Thoracic aorta (tissue), 2 donors: ENCODE measurements at places on chromosomes 13 and 19.

DNA sequence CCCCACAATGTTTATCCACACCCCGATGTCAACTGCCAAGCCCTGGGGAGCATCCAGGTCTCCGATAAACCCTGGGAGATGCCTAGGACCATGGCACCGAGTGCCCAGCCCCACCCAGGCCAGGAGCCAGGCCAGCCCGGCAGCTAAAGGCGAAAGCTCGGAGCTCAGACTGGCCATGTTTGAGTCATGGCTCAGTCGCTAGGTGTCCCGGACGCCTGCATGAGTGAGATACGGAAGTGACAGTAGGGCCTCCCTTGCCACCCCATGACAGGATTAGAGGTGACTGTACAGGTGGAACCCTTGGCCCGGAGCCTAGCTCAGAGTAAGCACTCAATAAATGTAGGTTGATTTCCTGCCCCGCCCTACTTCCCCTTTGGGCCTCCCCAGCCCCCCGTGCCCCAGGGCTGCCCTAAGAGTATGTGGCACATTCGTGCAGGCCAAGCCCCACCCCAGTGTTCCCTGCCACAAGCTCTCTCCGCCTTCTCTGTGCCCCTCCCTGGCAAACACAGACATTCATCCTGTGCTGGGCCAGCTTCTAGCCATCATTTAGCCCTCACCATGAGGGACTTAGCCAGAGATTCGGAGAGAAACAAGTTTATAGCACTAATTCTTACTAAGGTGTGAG, 5.8 kb upstream of the TPM4 start:
- DNase-seq, result peak; percentile 57

DNA sequence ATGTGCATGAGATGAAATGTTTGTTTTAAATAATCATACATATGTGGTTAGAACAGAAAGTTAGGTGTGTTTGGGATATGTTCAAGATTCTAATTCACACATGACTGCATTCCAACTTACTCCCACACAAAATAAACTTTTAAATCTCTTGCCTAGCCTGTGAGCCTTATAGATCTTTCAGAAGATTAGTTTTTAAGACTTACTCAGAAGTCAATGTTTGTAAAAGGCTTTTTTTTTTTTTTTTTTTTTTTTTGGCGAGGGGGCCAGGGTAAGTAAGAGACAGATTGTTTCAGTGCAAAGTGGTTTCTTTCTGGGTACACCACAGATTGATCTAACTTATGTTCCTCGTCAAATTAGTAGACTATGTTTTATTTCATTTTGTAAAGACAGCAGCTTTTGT, 39.1 kb downstream of the GPR180 start:
- DNase-seq, result no peak

- peak; percentile 61 for DNase-seq
These were observed 5.2 kb downstream of the PPP1R14A start for GRCh38 chr19:38250821-38251563.

GRCh38 chr13:98826146-98826545, 73.7 kb upstream of the SLC15A1 start:
- DNase-seq, result no peak

GRCh38 chr13:31920727-31921100, 110.9 kb upstream of the FRY start:
- DNase-seq, result no peak

- no peak for DNase-seq
These were observed 2.1 kb downstream of the IFNL2 start for GRCh38 chr19:39270036-39270871.

GRCh38 chr19:6663236-6664201, 6.4 kb downstream of the TNFSF14 start:
- no peak for DNase-seq

DNA sequence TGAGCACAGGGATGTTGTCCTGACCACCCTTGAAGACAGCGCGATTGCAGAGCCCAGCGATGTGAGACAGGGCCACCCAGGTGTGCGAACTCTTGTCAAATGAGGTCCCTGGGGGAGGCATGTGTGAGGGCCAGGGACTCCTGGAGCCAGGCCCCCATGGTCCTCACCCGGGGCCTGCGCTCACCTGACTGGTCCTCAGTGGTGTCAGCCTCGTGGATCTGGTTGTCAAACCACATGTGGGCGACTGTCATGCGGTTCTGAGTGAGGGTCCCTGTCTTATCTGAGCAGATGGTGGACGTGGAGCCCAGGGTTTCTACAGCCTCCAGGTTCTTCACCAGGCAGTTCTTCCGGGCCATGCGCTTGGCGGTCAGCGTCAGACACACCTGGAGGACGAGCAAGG, 12.3 kb downstream of the ATP1A3 start:
- no peak for DNase-seq

DNA sequence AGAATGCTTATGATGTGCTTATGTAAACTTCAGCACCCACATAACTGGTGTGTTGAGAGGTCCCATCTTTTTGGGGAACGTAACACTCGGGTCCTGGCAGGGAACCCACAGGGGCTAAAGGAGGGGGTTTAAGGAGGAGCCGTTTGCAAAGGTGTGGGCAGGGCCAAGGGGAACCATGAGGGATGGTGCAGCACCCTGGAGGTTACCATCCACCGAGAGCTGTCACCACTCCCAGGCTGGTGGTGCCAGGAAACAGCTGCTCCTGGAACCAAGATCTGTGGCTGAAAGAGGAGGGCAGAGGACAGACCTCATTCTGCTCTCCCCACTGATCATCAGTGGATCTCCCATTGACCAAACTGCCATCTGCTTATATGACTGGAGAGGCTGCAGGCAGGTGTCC, 23.2 kb upstream of the CYP4F8 start:
- no peak for DNase-seq

GRCh38 chr13:51495316-51495715, 42.5 kb upstream of the INTS6 start:
- no peak for DNase-seq

GRCh38 chr19:56969759-56970178, 129.2 kb upstream of the PEG3 start:
- DNase-seq, result no peak

GRCh38 chr13:36108342-36108741, 22.8 kb downstream of the DCLK1 start:
- DNase-seq, result no peak

GRCh38 chr13:60757501-60758215, 360.6 kb downstream of the TDRD3 start:
- DNase-seq, result no peak

DNA sequence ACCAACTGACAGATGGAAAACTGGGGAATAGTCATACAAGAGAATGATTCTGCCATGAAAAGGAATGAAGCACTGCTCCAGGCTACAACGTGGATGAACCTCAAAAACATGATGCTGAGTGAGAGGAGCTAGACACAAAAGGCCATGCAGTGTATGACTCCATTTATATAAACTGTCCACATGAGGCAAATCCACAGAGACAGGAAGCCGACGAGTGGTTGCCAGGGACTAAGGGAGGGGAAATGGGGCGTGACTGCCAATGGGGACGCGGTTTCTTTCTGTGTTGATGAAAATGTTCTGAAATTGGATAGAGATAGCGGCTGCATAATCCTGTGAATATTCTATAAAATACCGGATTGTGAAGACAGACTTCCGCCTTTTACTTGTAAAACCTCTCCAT, 10.2 kb downstream of the SMIM7 start:
- no peak for DNase-seq

GRCh38 chr19:56112313-56112709, 8.8 kb downstream of the ZNF787 start:
- no peak for DNase-seq

GRCh38 chr19:34766386-34766785, 6.6 kb downstream of the ZNF599 start:
- no peak for DNase-seq

GRCh38 chr19:1568320-1569019, at the start of gene MEX3D:
Gene MEX3D (minus strand): TSS chr19:1568325. CDS start chr19:1568058, 267 bp downstream.
- DNase-seq, result no peak

GRCh38 chr13:23986619-23987018, 89.3 kb upstream of the C1QTNF9B start:
- no peak for DNase-seq

- no peak for DNase-seq
These were observed 29.2 kb upstream of the OR1M1 start for GRCh38 chr19:9057505-9058258.

DNA sequence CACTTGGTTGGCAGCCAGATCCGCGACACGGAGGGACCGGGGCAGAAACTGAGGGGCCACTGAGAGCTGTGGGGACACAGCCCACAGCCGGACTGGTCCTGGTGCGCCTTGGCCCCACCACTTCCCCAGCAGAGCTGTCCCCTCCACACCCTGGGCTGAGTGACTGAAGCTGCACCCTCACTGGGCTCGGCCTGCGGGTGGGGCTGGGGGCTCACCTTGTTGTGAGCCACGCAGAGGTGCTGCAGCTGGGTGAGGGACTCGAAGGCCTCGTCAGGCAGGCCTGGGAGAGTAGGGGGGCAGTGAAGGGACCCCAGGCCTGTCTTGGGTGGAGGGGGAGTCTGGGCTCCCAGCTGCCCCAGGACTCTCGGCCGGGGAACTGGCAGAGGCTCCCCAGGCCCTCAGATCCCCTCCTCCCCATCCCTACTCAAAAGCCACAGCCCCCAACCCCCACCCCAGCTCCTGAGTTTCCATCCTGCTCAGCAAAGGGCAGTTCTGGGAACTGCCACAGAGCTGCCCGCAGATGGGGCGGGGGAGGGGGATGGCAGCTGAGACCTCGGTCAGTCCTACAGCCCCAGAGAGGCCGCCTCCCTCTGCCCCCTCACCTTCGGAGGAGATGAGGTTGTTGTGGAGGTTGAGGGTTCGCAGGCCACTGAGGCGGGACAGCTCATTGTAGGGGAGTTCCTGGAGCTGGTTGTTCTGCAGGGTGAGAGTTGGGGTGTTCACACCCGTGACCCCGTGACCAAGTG, 2.3 kb downstream of the PODNL1 start:
- DNase-seq, result no peak

GRCh38 chr19:33734913-33735312, 61.8 kb upstream of the KCTD15 start:
- no peak for DNase-seq

DNA sequence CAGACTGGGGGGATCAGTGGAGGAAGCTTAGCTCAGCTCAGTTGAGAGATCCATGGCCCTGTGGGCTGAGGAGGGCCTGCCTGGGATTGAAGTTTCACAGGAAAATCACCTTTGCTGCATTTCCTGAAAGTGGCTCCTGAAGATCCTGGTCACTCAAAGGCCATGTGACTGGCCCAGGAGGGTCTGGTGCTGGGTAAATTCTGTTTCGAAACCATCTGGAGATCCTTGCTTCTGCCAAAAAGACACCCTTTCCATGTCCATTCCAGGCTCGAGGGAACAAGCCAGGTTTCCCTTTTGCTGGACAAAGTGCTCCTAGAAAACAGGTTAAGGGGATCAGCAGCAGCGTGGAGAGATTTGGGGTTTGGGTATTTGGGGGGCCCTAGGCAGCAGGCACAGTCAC, 293.3 kb downstream of the ZNF536 start:
- DNase-seq, result no peak

GRCh38 chr13:72920097-72920496, 138.2 kb downstream of the PIBF1 start:
- no peak for DNase-seq

- no peak for DNase-seq
These were observed 15.0 kb downstream of the BICRA start for GRCh38 chr19:47623921-47624391.

DNA sequence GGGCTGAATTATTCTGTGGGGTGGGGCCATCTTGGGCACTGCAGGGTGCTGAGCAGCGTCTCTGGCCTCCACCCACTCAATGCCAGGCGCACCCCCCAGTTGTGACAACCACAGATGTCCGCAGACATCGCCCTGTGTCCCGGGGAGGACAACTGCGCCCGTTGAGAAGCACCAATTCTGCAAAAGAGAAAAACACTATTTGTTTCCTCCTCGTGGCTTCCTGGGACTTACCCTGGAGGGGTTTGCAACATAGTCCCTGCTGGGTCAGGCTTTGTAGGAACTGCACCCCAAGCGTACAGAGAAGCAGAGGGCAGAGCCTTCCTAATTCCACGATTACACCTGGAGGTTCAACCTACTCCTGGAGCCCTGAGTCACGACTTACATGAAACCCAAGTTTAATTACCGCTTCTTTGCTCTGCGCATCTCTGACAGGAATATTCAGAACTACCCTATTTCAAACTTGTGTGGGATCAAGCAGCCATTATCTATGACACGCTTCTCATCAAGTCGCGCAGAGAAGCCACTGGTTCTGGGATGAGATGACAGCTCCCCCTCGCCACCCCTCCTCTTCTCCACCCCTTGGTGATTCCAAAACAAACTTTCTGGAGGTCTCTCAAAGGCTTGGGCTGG, 11.1 kb upstream of the SLC39A3 start:
- DNase-seq, result no peak

- peak; percentile 99 for DNase-seq
These were observed 5.1 kb downstream of the DOT1L start for GRCh38 chr19:2168619-2169424.

DNA sequence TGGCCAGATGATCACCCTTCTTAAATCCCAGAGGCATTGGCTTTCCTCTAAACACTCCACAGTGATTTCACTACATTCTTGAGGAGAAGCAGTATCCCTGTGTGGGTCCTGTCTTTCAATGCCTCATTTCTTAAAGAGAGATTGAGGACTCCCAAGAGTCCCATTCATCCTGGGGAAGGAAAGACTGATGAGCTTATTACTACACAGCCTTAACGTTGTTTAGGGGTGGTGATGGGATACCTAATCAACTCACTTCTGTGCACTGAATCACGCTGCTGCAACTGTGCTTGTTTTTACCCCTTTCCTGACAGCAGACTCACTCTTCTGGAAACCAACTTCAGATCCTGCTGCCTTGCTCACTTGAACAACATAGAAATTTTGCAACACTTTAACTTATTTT, 203.1 kb downstream of the RGCC start:
- DNase-seq, result no peak

DNA sequence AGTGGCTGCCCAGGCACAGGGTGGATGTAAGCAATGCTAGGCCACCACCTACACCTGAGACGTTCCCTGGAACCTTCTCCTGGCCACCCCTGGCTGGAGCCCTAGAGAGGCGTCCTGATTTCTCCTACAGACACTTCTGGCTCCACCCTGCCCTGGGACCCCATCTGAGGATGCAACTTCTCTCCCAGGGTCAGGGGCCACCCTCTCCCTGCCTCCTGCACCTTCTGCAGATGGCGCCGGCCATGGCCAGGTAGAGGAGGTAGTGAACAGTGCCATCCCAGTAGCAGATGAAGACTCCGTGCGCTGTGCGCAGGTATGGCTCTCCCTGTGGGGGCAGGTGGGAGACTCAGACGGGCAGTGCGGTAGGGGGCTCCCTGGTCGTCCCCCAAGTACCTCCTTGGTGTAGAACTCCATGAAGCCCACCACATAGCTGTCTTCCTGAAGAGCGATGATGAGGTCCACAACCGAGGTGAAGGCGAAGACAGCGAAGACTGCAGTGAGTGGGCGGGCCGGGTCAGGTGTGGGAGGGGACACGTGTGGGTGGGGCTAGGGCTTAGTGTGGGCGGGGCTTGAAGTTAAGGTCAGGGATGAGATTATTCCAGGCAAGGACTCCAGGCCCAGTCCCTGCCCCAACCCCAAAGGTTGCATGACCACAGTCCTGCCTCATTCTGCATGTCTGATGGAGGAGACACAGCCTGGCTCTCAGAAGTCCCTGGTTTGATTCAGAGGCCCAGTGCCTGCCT, 3.0 kb downstream of the TM6SF2 start:
- no peak for DNase-seq

GRCh38 chr19:32798201-32798600, 71.4 kb downstream of the SLC7A9 start:
- no peak for DNase-seq

- no peak for DNase-seq
These were observed 15.7 kb upstream of the ENOX1 start for GRCh38 chr13:43802511-43802910.
